ENCODE measurements at places on chromosomes 4 and X.
A peak's percentile ranks its signal among the peaks of the same experiment; 100 is the strongest.

GRCh38 chrX:56025872-56026571, 206.1 kb upstream of the KLF8 start:
- DNase-seq, result no peak

DNA sequence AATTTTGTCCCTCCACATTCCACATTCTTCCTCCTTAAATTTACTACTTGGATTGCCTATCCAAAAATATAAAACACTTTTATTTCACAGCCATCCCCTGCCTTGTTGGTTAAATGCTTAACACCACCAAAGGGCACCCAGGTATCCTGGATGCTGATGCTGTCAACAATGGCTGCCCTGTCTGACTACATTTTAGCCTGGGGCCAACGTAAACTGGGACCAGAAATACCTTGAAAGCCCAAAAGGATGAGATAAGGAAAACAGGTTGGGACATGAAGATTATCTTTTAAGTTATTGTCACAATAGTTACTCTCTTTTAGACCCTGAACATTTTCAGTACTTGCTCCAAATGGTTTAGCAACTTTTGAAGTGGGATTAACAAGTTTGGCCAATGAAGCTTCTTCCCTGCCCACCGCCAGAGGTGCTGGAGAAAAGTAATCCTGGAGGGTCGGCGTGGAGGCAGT, 775 bp upstream of the YIPF6 start:
- no peak for DNase-seq

- no peak for DNase-seq
Measured at GRCh38 chr4:42397635-42398170, 415 bp downstream of the SHISA3 start.

GRCh38 chrX:68939868-68940267, 111.0 kb downstream of the EFNB1 start:
- DNase-seq, result no peak

GRCh38 chr4:22999419-22999818, 306.7 kb downstream of the GBA3 start:
- DNase-seq, result no peak

DNA sequence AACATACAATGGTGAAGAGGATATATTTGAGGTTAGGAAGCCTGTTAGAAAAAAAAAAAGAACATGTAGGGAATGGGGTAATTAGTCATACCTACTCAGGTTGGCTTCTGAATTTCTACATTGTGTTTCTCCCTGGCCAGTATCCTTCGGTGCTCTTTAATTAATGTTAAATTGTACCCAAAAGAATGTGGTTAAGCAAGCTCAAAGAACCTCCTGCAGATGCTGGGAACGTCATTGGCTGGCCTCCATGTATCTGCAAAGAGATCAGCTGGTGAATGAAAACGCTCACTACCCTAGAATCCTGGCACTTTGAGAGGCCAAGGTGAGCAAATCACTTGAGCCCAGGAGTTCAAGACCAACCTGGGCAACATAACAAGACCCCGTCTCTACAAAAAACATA, 942.3 kb upstream of the PRKX start:
- DNase-seq, result no peak

DNA sequence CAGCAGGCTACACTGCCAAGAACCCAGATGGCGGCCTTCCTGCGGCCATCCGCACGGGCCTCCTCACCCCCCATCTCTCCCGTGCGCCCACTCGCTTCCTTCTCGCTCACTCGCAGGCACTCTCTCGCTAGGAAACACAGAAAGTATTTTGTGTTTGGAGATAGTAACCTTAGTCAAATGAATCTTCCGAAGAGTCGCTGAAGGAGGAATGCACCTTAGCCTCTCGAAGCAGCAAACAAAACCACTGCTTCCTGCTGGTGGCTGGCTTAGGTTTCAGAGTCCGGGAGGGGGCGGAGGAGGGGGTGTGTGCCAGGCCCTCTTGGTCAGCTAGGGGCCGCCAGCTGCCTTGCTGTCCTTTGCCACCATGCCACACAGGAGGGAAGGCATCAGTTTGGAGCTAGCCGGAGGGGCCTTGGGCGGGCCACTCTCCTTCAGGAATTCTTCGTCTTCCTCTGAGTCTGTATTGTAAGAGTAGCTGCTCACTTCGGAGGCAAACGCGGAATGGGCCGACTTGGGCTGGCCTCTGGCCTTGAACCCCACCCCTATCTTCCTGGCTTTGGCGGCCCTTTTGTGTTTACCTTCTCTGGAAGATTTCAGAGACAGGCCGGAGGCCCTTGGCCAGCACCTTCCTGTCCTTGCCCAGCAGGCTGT, 73.2 kb upstream of the UCP1 start:
- no peak for DNase-seq

GRCh38 chr4:162874748-162875147, 291.9 kb downstream of the NAF1 start:
- no peak for DNase-seq

GRCh38 chrX:123084797-123085196, 99.3 kb upstream of the GRIA3 start:
- DNase-seq, result peak; percentile 68

GRCh38 chr4:140556372-140557085, 12.2 kb downstream of the UCP1 start:
- no peak for DNase-seq

DNA sequence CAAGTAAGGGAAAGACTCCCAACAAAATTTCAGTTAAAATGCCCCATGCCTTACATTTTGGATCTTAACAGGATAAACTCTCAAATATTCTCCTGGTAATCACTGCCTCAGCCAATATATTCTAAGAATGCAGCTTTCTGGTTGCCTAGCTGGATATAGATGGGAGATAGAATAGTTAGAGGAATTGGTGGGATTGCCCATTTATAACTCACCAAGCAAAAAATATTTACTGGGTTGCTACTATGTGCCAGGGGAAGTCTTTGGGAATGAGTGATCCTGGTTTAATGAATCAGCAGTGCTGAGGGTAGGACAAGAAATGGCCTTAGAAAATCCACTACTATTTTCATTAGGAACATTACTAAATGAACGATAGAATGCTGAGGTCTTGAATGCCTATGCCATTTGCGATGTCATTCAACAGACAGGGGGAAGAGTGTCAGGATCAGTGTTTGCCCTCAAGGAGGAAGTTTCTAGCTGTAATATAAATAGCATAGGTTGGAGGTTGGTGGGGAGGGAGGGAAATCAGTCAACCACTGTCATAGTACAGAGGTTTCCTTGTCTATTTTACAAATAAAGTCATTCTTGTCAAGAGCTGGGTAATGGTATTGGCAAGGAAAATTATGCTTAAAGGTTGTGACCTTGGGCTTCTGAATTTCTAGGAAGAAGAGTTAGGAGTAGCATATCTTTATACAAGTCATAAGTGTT, 63.5 kb downstream of the ENOPH1 start:
- peak; percentile 67 for DNase-seq

DNA sequence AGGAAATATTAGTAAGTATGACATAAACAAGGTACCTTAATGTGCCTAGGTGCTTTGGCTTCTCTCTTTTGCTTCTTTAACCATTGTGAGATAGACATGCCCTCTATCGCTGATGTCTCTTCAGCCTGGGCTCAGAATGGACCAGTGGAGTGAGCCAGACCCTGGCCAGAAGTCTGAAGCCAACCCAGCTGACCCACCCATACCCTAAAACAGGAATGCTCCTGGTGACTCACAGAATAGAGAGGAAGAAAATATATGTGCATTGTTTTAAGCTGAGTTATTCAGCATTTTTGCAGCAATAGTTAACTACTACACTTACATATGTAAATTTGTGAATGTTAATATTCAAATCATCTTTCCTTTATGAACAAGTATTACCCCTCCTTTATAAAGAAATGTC, 167.5 kb upstream of the PCDH10 start:
- DNase-seq, result no peak

DNA sequence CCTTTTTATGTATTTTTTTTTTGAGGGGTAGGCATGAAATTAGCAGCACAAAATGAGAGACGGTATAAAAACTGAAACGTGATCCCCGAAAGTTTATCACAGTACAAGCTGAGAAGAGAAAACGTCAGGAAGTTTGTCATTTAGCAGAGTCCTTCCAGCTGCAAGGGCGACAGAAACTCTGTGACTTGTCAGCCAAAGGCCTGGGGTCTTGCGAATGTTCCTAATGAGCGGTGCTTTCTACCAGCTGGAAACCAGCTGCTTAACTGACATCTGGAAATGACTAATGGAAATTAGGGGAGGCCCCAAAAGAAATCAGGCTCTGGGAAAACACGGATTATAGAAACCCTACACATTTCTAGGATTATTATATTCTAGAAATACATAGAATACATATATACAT, 66.5 kb downstream of the CHRNA9 start:
- no peak for DNase-seq

GRCh38 chrX:138914767-138915166, 203.2 kb upstream of the FGF13 start:
- no peak for DNase-seq

DNA sequence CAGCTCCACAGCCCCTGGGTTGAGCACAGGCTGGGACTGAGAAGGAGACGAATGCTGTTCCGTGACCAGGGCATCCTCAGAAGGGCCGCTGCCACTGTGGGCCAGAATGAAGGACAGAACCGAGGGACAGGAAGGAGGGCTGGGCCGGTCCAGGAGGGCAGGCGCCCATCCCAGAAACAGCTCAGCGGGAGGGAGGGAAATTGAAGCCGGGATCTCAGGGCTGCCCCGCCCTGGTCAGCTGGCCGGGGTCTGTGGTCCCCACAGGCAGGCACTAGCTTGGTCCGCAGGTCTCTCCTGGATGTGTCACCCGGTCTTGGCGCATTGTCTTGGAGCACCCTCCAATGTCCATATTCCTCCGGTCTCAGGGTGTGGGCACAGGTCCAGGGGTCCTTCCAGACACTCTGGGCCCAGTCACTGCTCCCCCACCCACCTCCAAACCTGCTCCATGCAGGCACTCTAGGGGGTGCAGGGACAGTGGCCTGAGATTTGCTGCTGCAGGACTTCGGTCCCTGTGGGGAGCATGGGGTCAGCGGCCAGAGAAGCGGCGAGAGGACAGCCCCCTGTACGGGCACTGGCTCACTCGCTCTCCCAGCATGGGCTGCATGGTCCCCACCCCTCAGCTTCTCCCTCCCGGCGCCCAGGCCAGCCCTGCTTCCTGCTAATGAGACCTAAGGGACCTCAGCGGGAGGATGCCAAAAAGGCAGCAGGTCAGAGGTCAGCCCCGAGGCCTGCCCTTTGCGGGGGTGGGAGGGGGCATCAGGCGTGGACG, 23.9 kb upstream of the MXD4 start:
- no peak for DNase-seq

GRCh38 chr4:7746351-7747061, 193.2 kb downstream of the AFAP1 start:
- no peak for DNase-seq

GRCh38 chr4:32189130-32189529, 1469.0 kb downstream of the PCDH7 start:
- DNase-seq, result no peak

GRCh38 chr4:183909801-183910200, 4.7 kb downstream of the STOX2 start:
- DNase-seq, result no peak

DNA sequence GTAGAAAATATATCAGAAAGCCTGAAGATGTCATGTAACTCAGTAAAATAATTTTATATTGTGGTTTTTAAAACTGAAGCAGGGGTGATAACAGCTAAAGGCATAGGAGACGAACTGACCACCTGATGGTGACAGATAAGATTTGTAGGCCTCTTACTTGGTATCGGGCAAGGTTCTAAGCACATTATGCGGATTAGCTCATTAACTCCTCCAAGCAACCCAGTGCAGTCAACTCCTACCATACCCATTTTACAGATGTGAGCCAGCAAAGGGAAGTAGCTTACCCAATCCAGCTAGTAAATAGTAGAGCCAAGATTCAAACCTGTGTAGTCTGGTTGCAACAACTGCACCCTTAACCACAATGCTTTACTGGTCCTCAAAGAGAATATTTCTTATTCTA, 62.1 kb downstream of the CC2D2A start:
- DNase-seq, result no peak

DNA sequence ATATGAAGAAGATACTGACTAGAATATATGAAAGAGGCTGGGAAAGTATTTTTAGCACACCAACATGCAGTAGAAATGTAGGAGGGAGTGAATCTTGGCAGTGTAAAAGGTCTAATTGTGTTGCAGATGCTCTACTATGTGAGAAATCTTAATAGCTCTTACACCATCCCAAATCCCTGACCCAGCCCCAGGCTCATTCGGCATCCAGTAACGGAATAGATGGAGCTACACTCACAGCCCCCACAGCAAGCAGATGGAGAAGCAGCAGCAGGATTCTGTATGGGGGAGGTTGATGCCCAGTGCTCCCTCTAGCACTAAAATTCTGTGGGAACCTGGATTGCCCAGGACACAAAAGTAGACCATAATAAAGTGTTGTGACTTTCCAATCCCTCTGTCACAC, 153.2 kb upstream of the PRDX4 start:
- DNase-seq, result no peak

- DNase-seq, result no peak
Measured at GRCh38 chr4:169604903-169605331, 7.5 kb downstream of the NEK1 start.

GRCh38 chr4:165967486-165967885, 94.4 kb downstream of the TLL1 start:
- DNase-seq, result peak; percentile 45

- DNase-seq, result no peak
Measured at GRCh38 chrX:139299309-139299708, 231.2 kb upstream of the F9 start.

DNA sequence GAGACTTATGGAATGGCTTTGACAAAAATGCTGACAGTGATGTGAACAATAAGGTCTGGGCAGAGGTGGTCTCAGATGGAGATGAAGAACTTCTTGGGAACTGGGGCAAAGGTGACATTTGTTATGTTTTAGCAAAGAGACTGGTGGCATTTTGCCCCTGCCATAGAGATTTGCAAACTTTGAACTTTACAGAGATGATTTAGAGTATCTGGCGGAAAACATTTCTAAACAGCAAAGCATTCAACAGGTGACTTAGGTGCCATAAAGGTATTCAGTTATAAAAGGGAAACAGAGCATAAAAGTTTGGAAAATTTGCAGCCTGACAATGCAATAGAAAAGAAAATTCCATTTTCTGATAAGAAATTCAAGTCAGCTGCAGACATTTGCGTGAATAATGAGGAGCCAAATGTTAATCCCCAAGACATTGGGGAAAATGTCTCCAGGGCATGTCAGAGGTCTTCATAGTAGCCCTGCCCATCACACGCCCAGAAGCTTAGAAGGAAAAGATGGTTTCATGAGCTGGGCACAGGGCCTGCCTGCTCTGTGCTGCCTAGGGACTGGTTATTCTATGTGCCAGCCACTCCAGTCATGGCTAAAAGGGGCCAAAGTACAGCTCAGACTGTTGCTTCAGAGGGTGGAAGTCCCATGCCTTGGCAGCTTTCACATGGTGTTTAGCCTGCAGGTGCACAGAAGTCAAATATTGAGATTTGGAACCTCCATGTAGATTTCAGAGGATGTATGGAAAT, 782.2 kb downstream of the TRAM1L1 start:
- DNase-seq, result no peak

DNA sequence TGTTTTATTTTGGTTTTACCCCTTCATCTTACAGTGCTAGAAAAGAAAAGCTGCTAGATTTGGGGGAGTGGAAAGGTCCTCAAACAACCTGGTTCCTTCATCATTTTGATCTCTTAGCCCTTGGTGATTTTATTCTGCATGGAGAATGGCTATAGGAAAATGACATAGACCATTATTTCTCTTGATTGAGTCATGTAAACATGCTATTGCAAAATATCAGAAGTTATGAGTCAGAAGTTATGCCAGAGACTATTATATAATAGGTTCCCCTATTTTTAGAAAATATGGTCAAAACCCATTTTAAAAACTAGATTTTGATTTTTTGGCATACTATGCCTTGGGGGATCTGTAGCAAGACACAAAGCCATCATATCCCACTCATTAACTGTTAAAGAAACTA, 83.7 kb upstream of the FAM9C start:
- DNase-seq, result peak; percentile 26

Data from EL (cell line).